Activated CD4-positive, alpha-beta memory T cell treated with anti-CD3 and anti-CD28 coated beads, Interleukin-2, amount 10 ng/mL, durations not matched to agents 7 days and 5 days (primary cell): ENCODE measurements at places on chromosomes 6 and 20. TPM values are rescaled to one million over a fixed set of nuclear protein-coding genes. Genes with fewer than 3 reads are reported as not detected.

DNA sequence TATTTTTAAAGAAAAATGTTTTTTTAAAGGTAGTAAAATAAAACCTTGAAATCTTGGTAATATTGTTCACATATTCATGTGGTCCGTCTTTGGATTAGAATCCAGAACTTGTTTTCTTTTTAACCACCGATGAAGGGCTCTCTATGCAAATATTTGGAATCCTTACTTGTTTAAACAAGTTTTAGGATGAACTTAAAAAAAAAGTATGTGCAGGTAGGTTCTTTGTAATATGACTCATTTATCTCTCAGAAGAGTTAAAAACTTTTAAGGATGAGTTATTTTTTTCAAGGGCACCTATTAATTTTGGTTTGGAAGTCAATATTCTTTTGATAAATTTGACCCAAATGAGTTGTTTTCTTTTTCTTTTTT lies 8.9 kb downstream of the DSP start:
- H3K4me1 ChIP-seq, result no peaks in the 10 kb centered on the region
- H3K36me3 ChIP-seq, result no peaks in the 10 kb centered on the region
- H3K27me3 ChIP-seq, result peaks cover 44% of the 10 kb centered on the region
- no peak for DNase-seq
- H3K27ac ChIP-seq, result no peak overlapping the region

DNA sequence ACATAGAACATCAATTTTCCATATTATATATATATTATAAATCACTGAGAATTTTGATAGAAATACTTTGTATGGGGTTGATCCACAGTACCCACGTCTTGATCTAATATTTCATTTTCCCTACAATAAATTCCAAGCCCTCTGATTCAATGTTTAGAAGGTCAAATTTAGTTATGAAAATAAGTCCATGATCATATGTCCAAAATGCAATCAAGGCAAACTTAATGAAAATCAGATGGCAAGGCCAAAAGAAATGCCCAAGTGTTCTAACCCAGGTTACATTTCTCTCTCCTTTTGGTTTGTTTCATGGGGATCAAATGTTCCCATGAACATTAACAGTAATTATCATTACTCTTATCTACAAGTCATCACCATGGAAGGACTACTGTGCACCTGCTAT lies 203.8 kb downstream of the KIF16B start:
- no peaks in the 10 kb centered on the region for H3K4me1 ChIP-seq
- no peak overlapping the region for H3K27ac ChIP-seq
- no peaks in the 10 kb centered on the region for H3K27me3 ChIP-seq

GRCh38 chr6:64010010-64010409 lies 374.4 kb downstream of the PHF3 start:
- no peaks in the 10 kb centered on the region for H3K4me1 ChIP-seq
- no peak for DNase-seq
- no peaks in the 10 kb centered on the region for H3K36me3 ChIP-seq
- no peak overlapping the region for H3K4me3 ChIP-seq
- H3K27me3 ChIP-seq, result no peaks in the 10 kb centered on the region

DNA sequence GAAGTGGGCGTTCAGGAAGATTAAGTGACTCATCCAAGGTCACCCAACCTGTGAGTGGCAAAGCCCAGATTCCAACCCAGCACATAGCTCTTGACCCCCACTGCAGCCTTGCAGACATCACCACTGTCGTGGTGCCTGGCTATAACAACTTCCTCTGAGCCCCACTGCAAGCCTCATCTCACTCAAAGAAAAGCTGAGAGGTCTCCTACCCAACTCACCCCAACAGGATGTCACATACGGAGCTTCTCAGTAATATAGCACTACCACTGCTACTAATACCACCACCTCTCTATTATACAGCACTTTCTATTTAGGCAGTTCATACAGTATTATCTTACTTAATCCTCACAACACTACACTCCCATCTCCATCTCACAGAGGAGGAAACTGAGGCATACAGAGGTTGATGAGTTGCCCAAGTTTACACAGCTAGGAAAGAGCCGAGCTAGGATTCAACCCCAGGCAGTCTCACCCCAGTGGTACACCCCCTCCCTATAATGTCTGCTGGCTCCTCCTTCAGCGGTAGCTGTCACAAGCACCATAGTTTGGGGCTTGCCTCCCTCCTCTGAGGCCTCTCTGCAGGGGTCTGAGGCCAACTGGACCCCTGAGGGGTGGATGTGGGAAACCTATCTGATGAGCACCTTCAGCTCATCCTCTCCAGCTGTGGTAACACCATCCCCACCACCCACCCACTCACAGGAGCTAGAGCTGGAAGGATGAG lies 19.5 kb downstream of the TFEB start:
- DNase-seq, result no peak
- peaks cover 11% of the 10 kb centered on the region for H3K4me1 ChIP-seq
- no peak overlapping the region for H3K27ac ChIP-seq
- H3K4me3 ChIP-seq, result no peak overlapping the region
- no peaks in the 10 kb centered on the region for H3K27me3 ChIP-seq

DNA sequence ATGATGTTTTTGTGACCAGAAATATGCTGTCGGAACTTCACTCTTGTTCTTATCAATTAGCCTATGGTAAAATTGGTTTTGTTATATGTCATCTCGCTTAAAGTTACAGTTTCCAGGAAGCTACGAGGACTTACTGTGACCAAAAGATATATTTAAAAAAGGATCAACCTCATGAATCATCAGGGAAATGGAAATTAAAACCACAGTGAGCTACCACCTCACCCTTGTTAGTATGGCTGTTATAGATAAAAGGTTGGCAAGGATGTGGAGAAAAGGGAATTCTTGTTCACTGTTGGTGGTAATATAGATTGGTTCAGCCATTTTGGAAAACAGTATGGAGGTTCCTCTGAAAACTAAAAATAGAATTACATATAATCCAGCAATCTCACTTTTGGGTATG lies 14.3 kb upstream of the INSM1 start:
- no peaks in the 10 kb centered on the region for H3K36me3 ChIP-seq
- H3K27me3 ChIP-seq, result peaks cover 16% of the 10 kb centered on the region
- no peaks in the 10 kb centered on the region for H3K4me1 ChIP-seq
- no peak overlapping the region for H3K27ac ChIP-seq
- H3K4me3 ChIP-seq, result no peak overlapping the region

- no peaks in the 10 kb centered on the region for H3K36me3 ChIP-seq
- H3K4me1 ChIP-seq, result peaks cover 6% of the 10 kb centered on the region
- no peak overlapping the region for H3K27ac ChIP-seq
- no peak for DNase-seq
- peaks cover 8% of the 10 kb centered on the region for H3K27me3 ChIP-seq
- no peak overlapping the region for H3K4me3 ChIP-seq
These were observed 71.5 kb upstream of the IFNGR1 start for GRCh38 chr6:137290601-137291261.

MAPK13 gene
- total RNA-seq, result 53.7 TPM

MCHR2 gene
- not detected for total RNA-seq

GRCh38 chr20:50728981-50729874 lies 2.2 kb upstream of the PARD6B start:
- H3K27me3 ChIP-seq, result no peaks in the 10 kb centered on the region
- no peak overlapping the region for H3K27ac ChIP-seq
- no peaks in the 10 kb centered on the region for H3K36me3 ChIP-seq

GRCh38 chr20:15267935-15268334 lies 930.5 kb upstream of the FLRT3 start:
- no peaks in the 10 kb centered on the region for H3K4me1 ChIP-seq
- DNase-seq, result no peak
- no peak overlapping the region for H3K4me3 ChIP-seq
- H3K27ac ChIP-seq, result no peak overlapping the region
- no peaks in the 10 kb centered on the region for H3K27me3 ChIP-seq

DNA sequence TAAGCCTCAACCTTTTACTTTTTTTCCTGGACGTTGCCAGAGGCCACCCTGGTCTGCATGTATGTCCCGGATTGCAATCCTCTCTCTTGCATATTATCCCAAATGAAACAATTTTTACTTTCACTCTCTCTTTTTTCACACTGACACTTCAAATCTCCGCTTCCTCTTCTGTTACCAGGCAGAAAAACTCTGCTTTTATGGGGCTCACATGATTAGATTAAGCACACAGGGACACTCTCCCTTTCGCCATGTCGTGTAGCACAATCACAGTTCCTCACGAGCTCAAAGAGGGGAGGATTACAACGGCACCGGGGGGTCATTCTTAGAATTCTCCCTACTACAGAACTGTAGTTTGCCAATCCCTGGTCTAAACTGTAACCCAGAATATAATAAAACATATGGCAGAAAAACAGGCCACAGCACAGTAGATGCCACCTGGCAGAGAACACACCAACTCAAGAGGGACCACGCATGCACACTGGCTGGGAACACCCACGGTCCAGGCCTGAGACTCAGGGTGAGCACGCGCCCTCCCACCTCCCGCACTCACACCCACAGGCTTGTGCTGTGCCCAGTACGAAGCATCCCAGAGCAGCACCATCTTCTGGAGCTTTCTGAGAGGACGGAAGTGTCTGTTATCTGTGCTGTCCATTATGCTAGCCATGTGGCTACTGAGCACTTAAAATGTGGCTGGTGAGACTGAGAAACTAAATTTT lies 288.7 kb downstream of the KIF16B start:
- H3K4me1 ChIP-seq, result no peaks in the 10 kb centered on the region
- no peak overlapping the region for H3K4me3 ChIP-seq
- no peaks in the 10 kb centered on the region for H3K27me3 ChIP-seq
- H3K27ac ChIP-seq, result no peak overlapping the region
- H3K36me3 ChIP-seq, result no peaks in the 10 kb centered on the region
- DNase-seq, result no peak

DNA sequence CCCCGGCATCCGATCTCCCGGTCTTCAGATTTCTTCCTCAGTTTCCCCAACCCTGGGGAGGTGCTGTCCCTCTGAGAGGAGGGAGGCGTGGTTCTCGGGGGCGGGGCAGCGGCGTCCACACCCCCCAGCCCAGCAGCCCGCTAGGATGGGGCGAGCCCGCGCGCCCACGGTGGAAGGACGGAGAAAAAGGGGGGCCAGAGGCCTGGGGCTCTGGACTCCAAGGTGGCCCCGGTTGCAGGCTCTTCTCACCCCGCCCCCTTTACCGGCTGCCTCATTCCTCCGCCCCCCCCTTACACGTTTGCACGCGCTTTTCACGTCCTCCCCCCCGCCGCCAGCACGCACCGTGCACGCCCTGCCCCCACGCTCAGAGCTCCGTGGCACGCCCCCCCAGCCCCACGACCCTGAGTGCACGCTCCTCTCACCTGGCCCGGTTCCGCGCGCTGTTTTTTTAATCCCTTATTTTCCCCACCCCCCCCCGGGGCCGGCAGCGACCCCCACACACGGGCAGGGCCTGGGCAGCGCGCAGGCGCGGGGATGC lies 402 bp downstream of the ZBTB12 start:
- peak overlapping the region; percentile 46 for H3K4me3 ChIP-seq
- H3K27me3 ChIP-seq, result peaks cover 15% of the 10 kb centered on the region
- peaks cover 4% of the 10 kb centered on the region for H3K36me3 ChIP-seq
- H3K4me1 ChIP-seq, result peaks cover 40% of the 10 kb centered on the region
- no peak overlapping the region for H3K27ac ChIP-seq

DNA sequence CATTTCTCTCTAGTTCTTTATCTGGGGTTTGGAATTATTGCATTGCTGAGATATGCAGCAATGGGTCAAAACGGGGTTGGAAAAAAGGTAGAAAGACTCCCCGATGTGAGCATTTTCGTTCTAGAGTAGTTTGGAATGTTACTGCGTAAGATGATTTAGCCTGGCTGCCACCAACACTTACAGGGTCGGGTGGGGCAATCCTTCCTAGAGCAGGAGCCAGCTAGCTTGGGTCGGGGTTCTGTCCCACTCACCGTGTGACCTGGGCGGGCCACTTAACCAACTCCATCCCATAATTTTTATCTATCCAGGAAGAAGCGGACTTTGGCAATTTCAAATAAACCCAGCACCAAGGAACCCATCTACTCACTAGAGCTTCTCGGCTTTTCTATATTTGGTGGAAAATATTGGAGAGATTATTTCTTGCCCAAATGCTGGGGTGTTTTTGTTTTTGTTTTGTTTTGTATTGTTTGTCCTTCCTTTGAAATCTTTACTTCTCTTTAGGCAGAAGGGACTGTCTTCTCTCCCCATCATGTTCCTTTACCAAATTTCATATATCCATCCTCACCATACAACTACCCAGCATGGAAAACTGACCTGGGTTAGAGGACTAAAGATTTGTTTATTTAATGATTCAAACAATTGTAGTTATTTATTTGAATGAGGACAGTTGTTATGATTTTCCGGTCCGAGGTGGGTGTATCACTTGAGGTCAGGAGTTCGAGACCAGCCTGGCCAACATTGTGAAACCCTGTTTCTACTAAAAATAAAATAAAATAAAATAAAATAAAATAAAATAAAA lies 72.4 kb downstream of the GPX5 start:
- H3K27ac ChIP-seq, result no peak overlapping the region
- H3K36me3 ChIP-seq, result no peaks in the 10 kb centered on the region
- no peak for DNase-seq
- peaks cover 34% of the 10 kb centered on the region for H3K27me3 ChIP-seq
- peaks cover 4% of the 10 kb centered on the region for H3K4me1 ChIP-seq

MEI4 gene
- not detected for total RNA-seq

- H3K4me1 ChIP-seq, result peaks cover 48% of the 10 kb centered on the region
- peak; percentile 43 for DNase-seq
- H3K4me3 ChIP-seq, result peak overlapping the region; percentile 85
- H3K27ac ChIP-seq, result no peak overlapping the region
These were observed 646 bp downstream of the HMGA1 start for GRCh38 chr6:34237316-34237721.

IFNGR1 gene
- 27.3 TPM for total RNA-seq

COL9A3 gene
- not detected for total RNA-seq

DNA sequence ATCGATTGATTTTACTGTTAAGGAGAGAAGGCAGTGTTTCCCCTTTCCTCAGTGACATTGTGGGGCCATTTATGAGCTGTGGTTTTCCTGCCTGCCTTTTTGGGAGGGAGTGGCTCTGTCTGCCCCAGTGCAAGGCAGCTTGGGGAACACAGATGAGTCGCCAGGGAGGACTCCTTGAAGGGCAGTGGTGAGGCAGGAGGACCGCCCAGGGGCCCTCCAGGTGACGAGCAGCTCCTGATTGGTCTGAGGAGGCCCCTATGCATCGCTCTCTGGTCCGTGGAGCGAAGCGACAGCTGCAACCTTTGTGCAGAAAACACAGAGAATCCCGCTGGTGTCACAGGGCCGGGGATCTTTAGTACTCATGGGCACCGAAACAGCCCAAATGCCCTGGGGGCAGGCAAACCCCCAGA lies 100.3 kb downstream of the TMEM242 start:
- no peak for DNase-seq
- no peak overlapping the region for H3K4me3 ChIP-seq
- no peaks in the 10 kb centered on the region for H3K36me3 ChIP-seq
- H3K27ac ChIP-seq, result peak overlapping the region; percentile 45
- H3K27me3 ChIP-seq, result no peaks in the 10 kb centered on the region
- peaks cover 52% of the 10 kb centered on the region for H3K4me1 ChIP-seq

GRCh38 chr20:16944745-16945144 lies 196.6 kb downstream of the OTOR start:
- no peaks in the 10 kb centered on the region for H3K27me3 ChIP-seq
- no peak overlapping the region for H3K27ac ChIP-seq
- H3K4me1 ChIP-seq, result no peaks in the 10 kb centered on the region
- no peaks in the 10 kb centered on the region for H3K36me3 ChIP-seq

- peaks cover 3% of the 10 kb centered on the region for H3K36me3 ChIP-seq
- peak overlapping the region; percentile 7 for H3K4me3 ChIP-seq
- H3K27me3 ChIP-seq, result peaks cover 79% of the 10 kb centered on the region
- peaks cover 22% of the 10 kb centered on the region for H3K4me1 ChIP-seq
- no peak overlapping the region for H3K27ac ChIP-seq
These were observed 963 bp downstream of the FOXF2 start for GRCh38 chr6:1390133-1390945.
